ENCODE measurements at places on chromosomes 7 and 10. TPM values are rescaled to one million over a fixed set of nuclear protein-coding genes. Genes with fewer than 3 reads are reported as not detected.

Gene CDCA7L
- 63.7 TPM for total RNA-seq

Gene DIP2C
- total RNA-seq: 2.5 TPM

Gene STEAP4
- not detected for total RNA-seq

Gene SLC18A3
- not detected for total RNA-seq

Gene PTPRN2
- total RNA-seq: 5.1 TPM

Data from T-helper 2 cell treated with Interferon-gamma antibody and Interleukin-4, amounts not matched to agents 100 ng/mL and 5 ng/mL, for 36 hours (primary cell).